ENCODE measurements at places on chromosomes 12 and 14.

DNA sequence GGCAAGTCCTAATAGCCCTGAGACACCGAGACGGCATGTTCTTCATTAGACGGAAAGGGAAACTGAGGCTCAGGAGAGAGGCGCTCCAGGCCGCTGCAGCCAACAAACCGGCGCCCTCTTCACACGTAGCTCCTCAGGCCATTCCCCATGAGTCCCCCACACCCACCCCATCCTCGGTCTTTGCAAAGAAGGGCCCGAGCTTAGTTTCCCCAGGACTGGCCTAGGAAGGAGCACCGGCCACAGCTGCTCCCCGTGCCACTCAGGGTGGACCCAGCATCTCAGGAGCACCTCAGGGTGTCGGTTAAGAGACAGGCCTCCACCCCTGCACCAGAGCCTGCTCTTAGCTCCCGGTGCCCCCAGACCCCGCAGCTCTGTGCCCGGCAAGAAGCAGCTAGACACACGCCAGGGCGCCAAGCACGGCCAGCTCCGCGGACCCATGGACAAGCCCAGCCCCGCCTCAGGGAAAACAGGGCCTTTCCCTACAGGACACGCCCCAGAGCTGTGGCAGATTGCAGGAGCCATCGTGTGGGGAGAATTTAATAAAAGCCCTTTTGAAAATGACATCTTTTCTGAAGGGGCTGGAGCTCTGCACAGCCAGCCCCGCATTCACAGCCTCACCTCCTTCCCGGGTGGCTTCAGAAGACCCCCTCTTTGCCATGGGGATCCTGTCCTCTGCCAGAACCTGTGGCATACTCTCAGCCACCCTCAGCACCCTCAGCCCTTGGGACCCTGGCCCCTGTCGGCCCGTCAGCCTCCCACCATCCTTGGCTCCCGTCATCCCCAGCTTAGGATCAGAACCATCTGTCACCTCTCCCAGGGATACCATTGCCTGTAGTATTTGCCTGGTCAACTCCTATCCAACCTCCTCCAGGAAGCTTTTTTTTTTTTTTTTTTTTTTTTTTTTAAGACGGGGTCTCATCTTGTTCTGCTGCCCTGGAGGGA is 59.7 kb downstream of the LGMN start:
- no peak for DNase-seq

DNA sequence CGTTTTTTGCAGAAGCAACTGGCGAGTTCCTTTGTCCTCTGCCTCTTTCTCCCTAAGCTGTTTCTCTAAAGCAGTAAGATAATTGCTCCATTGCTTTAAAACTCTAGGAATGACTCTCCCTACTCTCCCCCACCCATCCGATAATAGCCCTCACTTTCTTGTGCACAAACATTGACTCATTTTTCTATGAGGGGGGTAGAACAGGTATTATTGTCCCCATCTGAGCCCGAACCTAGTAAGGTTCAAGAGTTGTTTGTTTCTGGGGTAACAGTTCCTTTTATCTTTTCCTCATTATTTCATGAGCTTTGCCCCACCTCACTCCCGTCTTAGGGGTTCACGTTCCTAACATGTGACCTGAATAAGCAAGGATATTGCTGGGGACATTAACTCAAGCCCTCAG is 190.6 kb downstream of the EMP1 start:
- no peak for DNase-seq

DNA sequence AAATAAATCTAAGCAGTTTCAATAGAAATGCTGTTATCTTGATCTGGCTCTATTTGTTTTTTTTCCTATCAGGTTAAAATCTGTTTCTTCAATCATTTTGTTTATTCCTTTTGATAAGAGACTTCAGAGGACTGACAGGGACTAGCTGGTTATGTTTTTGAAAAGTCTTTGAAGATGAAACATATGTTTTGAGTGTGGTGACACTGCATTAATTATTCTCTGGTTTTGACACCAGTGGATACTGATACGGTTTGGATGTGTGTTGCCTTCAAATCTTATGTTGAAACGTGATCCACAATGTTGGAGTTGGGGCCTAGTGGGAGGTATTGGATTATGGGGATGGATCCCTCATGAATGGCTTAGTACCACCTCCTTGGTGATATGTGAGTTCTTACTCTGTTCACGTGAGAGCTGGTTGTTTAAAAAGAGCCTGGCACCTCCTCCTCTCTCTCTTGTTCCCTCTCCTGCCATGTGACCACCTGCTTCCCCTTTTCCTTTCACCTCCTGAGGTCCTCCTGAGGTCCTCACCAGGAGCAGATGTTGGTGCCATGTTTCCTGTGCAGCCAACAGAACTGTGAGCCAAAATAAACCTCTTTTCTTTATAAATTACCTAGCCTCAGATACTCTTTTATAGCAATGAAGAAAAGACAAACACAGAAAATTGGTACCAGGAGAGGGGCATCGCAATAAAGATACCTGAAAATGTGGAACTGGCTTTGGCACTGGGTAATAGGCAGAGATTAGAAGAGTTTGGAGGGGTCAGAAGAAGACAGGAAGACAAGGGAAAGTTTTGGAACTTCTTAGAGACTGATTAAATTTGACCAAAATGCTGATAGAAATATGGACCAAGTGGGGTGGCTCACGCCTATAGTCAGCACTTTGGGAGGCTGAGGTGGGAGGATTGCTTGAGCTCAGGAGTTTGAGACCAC is 23.0 kb downstream of the RASSF3 start:
- no peak for DNase-seq

- no peak for DNase-seq
Observed at GRCh38 chr14:65940056-65940735, 527.7 kb downstream of the FUT8 start.

DNA sequence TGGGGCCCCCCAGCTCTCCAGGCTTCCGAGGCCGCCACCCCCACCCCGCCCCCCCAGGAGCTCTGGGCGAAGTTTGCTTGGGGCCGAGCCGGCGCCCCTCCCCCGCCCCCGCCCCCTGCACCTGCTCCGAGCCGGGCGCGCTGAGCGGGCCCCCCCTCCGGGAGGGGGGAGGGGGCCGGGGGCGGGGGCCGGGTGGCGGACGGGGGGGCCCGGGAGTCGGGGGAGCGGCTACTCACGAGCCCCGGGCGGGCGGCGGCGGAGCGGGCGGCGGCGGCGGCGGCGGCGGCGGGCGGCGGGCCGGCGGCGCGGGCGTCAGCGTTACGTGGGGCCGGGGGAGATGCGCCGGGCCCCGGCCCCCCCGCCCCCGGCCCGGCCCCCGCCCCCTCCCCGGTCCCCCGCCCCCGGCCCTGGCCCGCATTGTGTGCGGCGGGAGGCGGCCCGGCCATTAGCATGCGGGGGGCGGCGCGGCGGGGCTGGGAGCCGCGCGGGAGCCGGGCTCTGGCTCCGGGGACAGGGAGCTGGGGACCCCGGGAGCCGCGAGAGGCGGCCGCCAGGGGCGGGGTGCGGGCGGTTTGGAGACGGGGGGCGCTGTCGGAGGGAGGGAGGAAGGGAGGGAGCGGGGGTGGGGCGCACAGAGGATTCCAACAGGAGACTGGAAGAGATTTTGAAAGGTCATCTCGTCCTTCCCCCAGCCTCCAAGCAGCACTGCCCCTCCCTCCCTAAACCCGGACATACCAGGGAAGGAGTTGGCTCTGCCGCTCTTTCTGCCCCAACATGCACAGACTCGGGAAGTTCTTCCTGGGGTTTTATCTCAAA is at the start of gene ZNF219:
Gene ZNF219, minus strand, starts transcription at position 580 of the 816 bp plus-strand sequence. CDS start 5,064 bp downstream, outside the sequence.
- no peak for DNase-seq

- DNase-seq, result peak; percentile 49
Observed at GRCh38 chr14:96204151-96205058, at the start of gene BDKRB2. Gene BDKRB2, plus strand, starts transcription at chr14:96204839. Its CDS starts 32,269 bp downstream, at chr14:96237108.

- DNase-seq, result no peak
Observed at GRCh38 chr14:69755296-69755695, 11.6 kb upstream of the SRSF5 start.

- no peak for DNase-seq
Observed at GRCh38 chr12:50564948-50565297, 60.1 kb downstream of the DIP2B start.

- DNase-seq, result no peak
Observed at GRCh38 chr14:101506926-101507835, 54.1 kb upstream of the DIO3 start.

DNA sequence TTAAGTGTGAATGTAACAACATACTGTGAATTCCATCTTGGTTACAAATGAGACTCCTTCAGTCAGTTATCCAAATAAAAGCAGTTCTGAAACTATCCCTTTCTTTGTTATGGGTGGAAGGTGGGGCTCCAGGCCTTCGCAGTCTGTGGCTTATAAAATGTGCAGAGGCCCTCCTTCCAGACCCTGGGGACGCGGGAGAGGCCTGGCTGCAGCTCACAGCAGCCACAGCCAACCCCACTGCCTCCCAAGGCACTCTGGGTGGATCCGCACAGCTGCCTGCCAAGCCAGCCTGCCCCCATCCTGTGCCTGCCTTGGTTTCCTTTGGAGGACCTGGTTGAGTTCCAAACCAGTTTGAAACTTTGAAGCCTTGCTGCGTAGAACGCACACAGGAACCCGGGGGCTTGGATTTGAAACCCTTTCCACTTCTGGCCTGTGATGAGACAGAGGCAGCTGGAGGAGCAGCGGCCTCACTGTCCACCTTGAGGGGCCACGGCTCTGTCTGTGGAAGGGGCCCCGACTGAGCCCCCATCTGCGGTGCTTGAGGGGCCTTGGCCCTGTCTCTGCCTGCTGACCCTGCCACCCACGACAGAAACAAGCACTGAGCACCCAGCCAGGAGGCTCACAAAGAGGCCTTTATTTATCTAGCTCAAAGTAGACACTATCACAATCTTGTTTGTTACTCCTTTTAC is 30.4 kb downstream of the CCNK start:
- DNase-seq, result no peak

DNA sequence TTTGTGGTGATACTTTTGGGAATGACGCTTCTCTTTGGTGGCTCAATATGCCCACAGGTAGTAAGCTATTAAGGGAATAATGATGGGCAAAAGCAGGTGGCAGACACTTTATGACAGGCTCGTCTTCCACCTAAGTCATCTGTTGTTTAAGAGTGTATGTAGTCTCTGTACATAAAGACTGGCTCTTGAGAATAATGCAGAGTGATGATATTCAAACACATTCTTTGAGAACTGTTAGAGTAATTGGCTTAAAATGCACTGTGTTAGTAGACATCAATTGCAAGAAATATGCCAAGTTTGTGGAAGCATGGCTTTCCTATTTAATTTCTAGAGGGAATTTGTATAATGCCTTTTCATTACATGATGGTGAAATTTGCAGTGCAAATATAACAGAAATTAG is 694.8 kb upstream of the MIS18BP1 start:
- no peak for DNase-seq

GRCh38 chr14:67575684-67576083 is 24.4 kb downstream of the PIGH start:
- DNase-seq, result no peak
